ENCODE measurements at places on chromosomes 5 and 9.

DNA sequence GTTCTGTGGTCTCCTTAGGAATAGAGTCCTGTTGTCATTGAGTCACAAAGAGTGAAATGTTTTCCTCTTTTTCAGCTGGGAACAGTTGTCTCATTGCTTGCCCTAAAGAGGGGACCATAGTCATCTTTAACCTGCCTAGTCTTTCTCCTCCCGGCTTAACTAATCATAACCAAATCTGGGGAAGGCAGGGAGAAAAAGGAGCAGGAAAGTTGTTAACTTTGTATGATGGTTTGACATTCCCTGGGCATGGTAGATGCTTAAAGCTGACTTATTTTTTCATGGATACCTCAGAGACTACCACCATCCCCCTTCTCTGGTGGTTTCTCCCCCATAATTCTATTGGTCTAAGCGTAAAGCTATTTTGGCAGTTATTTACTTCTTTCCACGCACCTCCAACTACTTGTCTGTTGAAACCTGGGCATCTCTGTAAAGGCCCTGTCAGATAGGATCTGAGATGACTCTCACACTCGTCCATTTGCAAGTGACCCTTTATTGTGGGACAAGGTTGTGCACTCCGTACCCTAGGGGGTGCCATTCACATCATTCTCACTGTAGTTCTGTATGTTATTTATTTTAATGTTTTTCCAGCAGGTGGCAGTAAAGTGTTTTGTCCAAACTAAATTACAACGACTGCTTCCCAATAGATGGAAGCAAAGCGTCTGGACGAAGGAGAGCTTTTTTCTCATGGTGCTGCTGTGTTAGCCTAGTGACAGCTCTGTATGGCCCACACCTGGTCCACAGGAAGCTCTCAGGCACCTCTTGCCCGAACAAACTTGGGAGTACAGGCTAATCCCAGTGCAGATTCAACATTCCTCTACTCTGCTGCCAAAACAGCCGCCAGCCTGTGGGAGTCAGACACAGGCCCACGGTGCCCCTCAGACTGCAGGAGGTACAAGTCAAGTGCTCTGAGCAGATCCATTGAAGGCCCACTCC, 3.0 kb upstream of the FAM13B start:
- peak; percentile 83 for DNase-seq

DNA sequence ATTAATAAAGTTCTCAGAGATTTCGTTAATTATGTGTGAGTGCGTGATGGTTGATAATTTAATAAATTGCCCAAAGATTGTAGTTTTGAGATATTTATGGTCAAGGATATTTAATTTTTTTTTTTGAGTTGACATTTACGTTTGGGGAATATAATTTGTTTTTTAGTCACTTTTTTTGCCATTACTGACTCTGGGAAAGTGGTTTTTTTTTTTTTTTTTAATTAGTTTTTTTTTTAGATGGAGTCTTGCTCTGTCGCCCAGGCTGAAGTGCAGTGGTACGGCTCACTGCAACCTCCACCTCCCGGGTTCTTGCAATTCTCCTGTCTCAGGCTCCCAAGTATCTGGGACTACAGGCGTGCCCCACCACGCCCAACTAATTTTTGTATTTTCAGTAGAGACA, 1.7 kb downstream of the BDP1 start:
- DNase-seq: no peak

DNA sequence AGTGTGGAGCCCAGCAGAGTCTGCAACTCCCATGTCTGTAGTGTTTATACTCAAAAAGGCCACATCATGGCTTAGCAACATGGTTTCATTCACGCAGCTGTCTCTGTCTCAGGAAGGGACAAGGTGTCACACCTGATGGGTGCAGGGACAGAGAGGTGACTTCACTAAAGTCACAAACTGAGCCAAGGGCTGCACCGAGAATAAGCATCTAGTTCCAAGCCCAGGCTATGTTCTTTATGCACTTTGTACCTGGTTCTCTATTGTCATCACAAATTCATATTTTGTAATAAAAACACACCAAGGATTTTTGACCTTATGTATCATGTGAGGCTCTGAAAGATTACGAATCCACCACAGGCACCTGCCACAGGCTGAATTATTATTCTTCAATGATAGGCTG, 64.9 kb upstream of the STK32A start:
- no peak for DNase-seq

DNA sequence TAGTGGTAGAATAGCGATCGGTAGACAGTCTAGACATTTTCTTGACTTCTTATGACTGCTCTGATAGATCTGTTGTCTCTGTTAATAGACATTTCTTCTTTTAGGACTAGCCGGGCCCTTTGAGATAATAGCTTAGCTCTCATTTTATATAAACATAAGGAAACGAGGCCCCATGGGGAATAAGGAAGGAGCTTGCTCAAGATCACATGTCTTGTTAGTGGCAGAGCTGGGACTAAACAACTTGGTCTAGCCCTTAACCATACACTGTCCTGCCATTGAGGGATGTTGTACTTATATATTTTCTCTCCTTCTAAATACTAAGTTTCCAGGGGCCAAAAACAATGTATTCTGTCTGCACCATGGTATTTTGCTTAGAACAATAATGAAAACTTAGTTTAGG, 140.0 kb downstream of the GCNT1 start:
- no peak for DNase-seq

- DNase-seq: no peak
Observed at GRCh38 chr9:107907255-107907654, 417.7 kb upstream of the KLF4 start.

GRCh38 chr5:72654231-72654630, 147.0 kb upstream of the ZNF366 start:
- no peak for DNase-seq

DNA sequence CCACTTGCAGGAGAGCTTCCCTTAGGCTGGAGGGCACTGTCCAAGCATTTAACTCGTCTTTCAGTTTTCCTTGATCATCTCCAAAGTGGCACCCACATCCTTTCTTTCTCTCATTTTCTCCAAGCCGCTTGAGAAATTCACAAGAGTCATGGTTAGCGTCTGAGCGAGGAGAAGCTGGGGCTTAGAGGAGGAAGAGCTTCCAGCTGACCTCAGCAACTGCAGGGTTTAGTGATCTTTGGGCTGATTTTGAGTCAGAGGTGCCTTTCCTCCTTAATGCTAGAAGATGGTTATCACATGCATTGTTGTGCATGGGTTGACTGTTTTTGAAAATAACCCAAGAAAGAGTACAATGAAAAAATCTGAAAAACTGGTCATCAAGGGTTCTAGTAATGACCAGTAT, 134.7 kb downstream of the GADD45G start:
- no peak for DNase-seq

GRCh38 chr5:111066261-111066938, 5.1 kb upstream of the TSLP start:
- DNase-seq: no peak

- DNase-seq: no peak
Observed at GRCh38 chr9:29150606-29151005, 1577.3 kb upstream of the C9orf72 start.

DNA sequence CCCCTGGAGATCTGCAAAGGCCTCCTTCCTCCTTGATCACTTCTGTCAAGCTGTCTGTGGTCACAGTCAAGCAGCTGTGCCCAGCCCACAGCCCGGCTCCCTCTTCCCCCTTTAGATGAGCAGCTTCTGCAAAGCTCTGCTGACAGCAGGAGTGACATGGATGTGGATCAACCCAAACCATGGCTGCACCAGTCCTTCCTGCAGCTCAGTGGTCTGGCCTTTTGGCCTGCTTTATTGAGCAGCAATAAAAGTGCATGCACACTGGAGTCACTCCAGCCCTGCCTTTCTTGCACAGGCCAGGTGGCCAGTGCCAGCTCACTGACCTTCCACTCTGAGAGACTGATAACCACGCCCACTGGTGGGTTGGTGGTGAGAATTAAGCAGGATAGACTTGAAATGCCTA, 91.3 kb upstream of the OTULINL start:
- no peak for DNase-seq

GRCh38 chr9:114491430-114492003, 13.8 kb downstream of the WHRN start:
- DNase-seq: no peak

- no peak for DNase-seq
Observed at GRCh38 chr9:99130069-99130468, 25.2 kb downstream of the TGFBR1 start.

GRCh38 chr9:98575379-98576346, 133.1 kb downstream of the GABBR2 start:
- DNase-seq: no peak

Measured in fibroblast of gingiva (primary cell).